ENCODE measurements at places on chromosomes 6 and 20.

GRCh38 chr6:105263685-105264610, 84.1 kb upstream of the POPDC3 start:
- DNase-seq, result no peak

DNA sequence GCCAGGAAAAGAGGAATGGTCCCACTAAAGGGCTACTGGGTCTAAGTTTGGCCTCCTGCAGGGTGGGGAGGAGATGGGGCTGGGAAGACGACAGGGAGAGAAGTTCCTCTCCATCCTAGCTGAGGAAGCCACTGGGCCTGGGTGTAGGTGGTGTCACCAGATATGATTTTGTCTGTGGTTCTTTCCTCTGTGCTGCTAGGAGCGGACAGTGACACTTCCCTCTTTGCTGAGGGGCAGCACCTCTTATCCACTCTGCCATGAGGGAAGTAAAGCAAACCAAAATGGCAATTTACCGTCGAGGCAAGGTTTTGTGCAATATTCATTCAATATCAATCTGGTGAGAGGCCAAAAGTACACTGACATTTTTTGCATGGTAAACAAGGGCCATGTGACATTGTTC, 33.0 kb upstream of the NR2E1 start:
- DNase-seq, result no peak

GRCh38 chr6:86407128-86407527, 530.2 kb upstream of the HTR1E start:
- DNase-seq, result no peak

DNA sequence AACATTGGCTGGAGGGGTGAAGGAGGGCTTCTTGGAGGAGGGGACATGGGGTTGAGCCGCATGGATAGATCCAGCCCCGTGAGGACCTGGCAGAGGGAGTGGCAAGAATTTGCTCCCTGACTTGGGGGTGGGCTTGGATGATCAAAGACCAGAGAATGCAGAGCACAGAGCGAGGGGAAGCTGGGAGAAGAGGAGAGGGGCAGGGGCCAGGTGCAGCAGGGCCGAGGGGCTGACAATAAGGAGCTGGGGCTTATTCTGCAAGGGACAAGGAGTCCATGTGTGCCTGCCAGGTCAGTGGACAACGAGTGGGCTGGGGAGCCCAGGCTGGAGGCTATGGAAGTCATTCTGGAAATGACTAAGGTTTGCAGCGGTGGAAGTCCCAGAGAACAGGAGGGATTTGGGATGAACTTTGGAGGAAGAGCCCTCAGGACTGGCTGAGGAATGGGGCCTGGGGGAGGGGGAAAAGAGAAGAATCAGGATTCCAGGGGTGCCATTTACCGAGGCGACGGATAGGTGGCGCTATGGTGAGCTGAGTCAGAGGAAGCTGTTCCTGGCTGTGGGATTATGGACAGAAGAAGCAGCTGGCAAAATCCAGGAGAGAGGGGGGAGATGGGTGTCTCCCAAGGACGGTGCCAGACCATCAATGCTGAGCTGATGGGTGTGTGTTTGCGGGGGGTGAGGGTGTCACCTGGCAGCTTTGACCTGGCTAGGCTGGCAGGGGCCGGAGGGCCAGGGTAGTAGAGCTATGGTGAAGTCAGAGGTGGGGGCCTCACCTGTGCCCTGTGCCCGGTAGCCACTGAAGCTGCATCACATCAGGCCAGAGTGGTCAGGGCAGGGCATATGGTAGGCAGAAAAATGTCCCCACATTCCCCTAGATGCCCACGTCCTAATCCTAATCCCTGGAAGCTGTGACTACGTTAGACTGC, 7.8 kb downstream of the KCNG1 start:
- no peak for DNase-seq

- DNase-seq, result no peak
These were observed 524.6 kb upstream of the CDH4 start for GRCh38 chr20:60727425-60727824.

GRCh38 chr20:47427067-47427466, 70.6 kb upstream of the ZMYND8 start:
- no peak for DNase-seq

GRCh38 chr20:59421920-59422637, 121.7 kb downstream of the EDN3 start:
- no peak for DNase-seq

DNA sequence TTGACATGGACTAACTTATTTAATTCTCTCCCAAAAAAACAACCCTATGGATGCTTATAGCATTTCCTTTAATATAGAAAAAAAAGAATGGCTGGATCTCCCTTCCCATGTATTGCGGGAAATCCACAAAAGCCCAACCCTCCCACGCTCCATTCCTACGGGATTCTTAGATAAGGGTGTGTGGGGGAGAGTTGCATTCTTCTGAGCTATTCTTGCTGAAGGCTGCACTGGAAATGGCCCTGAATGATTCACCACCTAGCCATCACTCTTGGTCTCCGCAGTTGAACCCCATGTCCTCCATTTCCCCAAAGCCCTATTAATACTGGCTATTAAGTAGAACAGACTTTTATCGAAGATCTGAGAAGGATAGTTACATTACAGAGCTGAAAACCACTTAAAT, 41.9 kb upstream of the ADGRF5 start:
- no peak for DNase-seq

- DNase-seq, result no peak
These were observed 40.4 kb upstream of the RAB23 start for GRCh38 chr6:57262488-57262887.

- DNase-seq, result no peak
These were observed 150.3 kb upstream of the INSM1 start for GRCh38 chr20:20217621-20218020.

GRCh38 chr6:40386200-40386599, 201.0 kb downstream of the LRFN2 start:
- DNase-seq, result no peak

GRCh38 chr6:157143890-157144798, 179.2 kb downstream of the TMEM242 start:
- DNase-seq, result no peak

GRCh38 chr20:47350691-47351545, 5.6 kb downstream of the ZMYND8 start:
- DNase-seq, result no peak

DNA sequence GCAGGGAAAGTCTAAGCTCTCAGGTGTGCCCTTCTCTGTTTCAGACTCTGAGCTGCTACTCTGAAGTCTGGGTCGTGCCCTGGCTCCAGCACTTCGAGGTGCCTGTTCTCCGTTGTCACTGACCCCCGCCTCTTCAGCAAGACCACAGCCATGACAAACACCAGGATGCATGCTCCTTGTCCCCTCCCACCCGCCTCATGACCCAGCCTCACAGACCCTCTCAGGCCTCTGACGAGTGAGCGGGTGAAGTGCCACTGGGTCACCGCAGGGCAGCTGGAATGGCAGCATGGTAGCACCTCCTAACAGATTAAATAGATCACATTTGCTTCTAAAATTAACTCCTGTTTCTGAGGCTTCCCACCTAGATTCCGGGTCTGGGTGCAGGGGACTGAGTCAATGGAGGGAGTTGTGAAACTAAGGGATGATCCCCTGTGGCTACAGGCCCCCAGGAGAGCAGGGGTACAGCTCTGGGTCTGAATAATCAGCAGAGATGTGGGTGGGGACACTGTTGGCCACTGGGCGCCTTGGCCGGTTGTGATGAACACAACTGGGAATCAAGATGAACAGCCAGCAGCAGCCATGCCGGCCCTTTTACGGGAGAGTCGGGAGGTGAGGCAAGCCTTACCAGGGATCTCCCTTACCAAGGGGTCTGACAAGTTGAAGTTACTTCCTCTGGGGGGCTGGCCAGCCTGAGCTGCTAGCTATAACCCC, 10.7 kb downstream of the CST7 start:
- DNase-seq, result no peak

GRCh38 chr6:75096966-75097365, 108.9 kb downstream of the COL12A1 start:
- DNase-seq, result no peak

- DNase-seq, result no peak
These were observed 6.0 kb downstream of the LAMA5 start for GRCh38 chr20:62360854-62361798.

DNA sequence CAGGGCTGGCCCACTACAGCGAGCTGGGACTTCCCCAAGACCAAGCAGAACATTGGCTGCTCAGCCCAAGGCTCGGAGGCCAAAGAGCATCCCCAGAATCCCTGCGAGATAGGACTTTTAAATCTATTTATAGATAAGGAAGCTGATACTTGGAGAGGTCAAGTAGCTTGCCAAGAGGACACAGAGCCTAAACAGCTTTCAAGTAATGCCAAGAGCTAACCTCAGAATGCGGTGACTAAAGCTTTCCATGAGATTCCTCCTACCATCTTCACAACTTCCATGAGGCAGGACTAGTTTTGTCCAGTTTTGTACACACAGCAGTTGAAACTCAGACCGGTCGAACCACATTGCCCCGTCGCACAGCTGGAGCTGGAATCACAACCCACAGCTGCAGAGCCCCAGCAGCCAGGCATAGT, 168.1 kb upstream of the TOP1 start:
- no peak for DNase-seq

DNA sequence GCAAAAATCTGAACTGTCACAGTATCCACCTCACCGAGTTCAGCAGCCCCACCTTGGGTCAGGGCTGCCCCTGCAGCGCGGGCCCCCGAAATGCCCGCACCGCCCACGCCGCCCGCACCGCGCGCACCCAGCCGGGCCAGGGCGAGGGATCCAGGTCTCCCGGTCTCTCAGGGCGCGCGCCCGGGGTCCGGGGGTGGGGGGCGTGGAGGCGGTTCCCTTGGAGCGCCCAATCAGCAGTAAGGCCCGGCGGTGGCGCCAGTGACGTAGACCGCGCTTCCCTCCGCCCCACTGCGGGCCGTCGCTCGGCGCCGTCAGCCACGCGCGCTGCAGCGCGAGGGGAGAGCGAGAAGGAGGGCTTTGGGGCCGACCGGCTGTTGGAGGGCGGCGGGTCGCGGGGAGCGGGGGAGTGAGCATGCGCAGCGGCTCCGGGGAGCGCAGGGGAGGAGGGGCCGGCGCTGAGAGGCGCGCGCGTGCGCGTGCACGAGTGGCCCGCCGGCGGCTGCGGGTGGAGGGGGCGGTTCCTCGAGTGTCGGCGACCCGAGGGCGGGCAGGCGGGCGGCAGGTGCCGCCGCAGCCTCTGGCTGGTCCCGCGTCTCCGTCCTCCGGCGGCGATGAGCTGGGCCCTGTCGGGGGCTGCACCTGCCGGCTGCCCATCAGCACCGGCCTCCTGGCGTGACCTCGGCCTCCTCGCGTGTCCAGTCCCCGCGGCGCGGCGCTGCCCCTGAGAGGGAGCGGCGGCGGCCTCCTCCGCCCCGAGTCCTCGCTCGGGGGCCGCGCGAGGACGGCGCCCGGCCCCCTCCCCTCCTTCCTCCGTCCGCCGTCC, at the start of gene TMEM170B:
Gene TMEM170B (plus strand): TSS at position 521 of the 823 bp plus-strand sequence. CDS start 529 bp downstream, outside the sequence.
- DNase-seq, result peak; percentile 87

DNA sequence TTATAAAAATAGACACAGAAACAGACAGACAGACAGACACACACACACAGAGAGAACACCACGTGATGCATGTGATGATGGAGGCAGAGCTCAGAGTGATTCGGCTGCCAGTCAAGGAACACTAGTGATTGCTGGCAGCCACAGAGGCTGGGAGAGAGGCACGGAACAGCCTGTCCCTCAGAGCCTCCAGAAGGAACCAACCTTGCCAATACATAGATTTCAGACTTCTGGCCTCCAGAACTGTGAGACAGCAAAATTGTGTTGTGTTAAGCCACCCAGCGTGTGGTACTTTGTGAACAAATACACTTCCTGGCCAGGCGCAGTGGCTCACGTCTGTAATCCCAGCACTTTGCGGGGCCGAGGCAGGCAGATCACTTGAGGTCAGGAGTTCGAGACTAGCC, 9.5 kb upstream of the PARD6B start:
- no peak for DNase-seq

DNA sequence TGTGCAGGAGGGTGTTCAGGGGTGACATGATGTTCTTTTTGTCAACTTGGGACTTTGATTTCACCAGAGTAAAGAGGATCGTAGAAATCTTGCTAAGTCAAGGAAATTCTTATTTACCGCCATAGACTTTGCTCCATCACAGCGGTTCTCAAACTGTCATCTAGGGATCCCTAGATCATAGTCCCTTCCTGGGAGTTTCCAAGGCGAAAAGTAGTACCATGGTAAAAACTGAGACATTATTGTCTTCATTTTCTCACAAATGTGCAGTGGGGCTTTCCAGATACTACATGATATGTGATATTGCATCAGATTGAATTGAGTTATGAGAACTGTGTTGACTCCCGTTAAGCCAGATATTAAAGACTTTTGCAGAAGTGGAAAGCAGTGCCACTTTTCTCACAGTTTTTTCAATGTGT, 79.7 kb downstream of the JARID2 start:
- DNase-seq, result no peak

DNA sequence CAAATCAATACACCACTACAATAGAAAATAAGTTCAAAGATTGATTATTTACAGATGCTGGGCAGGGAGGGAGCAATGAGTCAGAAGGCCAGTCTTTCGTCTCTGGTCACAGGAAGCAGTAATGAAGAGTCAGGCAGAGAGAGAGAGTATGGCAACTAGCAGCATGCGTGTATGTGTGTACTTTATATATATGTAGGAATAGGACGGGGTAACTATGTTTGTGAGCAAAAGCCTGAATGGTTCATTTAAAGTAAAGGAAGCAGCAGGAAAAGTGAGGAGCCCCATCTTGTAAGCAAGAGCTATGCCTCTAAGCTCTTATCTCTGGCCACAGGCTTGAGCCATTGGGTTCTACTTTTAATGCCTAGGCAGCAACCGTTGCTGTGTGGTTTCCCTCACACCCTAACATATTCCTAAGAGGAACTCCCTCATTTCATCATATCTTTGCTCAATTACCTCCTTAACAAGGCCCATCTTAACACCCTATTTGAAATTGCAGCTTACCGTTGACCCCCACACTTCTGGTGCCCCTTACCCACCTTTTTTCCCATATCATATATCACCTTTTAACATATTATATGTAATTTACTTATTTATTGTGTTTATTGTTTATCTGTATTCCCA, 66.6 kb downstream of the AFG1L start:
- no peak for DNase-seq

DNA sequence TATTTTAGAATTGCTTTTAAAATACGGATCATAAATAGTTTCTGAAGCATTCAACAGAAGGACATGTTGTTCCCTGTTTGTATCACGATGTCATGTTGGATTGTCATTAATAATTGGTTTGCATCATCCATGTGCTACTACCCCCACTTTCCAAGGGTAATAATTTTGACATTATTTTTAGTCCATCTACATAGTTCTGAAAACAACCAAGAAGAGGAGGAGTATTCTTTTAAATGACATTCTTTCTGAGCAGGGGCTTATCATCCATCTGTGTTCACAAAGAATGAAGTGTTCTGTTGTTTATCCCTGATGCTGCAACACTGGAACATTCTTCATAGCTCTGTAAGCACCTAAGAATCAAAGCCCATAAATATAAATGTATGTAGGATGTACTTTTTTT, 151.0 kb upstream of the CITED2 start:
- no peak for DNase-seq

- no peak for DNase-seq
These were observed 594.8 kb upstream of the ARID1B start for GRCh38 chr6:156182356-156182755.

DNA sequence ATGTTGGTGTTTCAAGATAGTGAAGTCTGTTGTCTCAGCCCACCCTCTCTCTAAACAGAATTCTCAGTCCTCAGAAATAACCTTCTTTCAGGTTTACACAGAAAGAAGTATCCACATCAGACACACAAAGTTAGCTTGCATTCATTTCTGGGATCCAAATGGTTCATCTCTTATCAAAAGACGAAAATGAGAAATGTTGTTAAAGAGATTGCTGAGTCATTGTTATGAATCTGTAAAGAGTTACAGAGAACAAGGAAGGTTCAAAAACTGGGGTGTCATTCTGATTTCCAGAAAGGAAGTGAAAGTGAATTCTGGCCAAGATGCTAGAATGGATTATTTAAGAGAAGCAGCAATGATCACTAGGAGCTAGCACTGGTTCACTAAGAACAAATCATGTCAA, 90.5 kb upstream of the ATXN1 start:
- DNase-seq, result no peak

GRCh38 chr6:107646176-107646575, 156.3 kb downstream of the SOBP start:
- DNase-seq, result no peak

Measured in left renal cortex interstitium (tissue), 4 donors.